ENCODE measurements at places on chromosomes 2 and 18. TPM values are rescaled to one million over a fixed set of nuclear protein-coding genes. Genes with fewer than 3 reads are reported as not detected.
A peak's percentile ranks its signal among the peaks of the same experiment; 100 is the strongest.

- no peaks in the 10 kb centered on the region for H3K4me1 ChIP-seq
- H3K4me3 ChIP-seq: no peak overlapping the region
- H3K36me3 ChIP-seq: no peaks in the 10 kb centered on the region
- no peak overlapping the region for H3K27ac ChIP-seq
- no peaks in the 10 kb centered on the region for H3K27me3 ChIP-seq
These were observed 441.0 kb downstream of the CPS1 start for GRCh38 chr2:210997373-210997772.

- H3K27me3 ChIP-seq: no peaks in the 10 kb centered on the region
- H3K27ac ChIP-seq: no peak overlapping the region
- no peak for DNase-seq
- no peaks in the 10 kb centered on the region for H3K4me1 ChIP-seq
- H3K36me3 ChIP-seq: no peaks in the 10 kb centered on the region
- H3K4me3 ChIP-seq: no peak overlapping the region
These were observed 565.7 kb downstream of the SLC4A3 start for GRCh38 chr2:220192994-220193753.

DNA sequence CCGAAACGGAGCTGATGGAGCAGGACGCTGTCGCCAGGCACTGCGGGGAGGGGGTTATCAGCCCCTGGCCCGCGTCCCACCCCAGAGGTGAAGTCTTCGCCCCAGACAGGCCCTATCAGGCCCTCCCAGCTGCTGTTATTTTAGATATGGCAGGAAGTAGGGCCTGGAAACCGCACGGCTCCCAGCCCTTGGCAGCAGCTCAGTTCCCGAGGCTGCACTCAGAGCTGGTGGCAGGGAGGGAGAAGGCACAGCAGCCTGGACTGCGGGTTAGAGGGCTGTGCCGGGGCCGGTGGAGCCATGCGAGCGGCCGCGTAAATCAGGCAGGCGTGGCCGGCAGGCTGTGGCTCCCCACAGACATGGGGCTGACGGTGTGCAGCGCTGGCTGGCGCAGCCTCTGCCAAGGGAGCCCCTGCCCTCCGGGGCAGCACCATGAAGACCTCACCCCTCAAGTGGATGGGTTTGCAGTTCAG, 111.4 kb downstream of the NFATC1 start:
- peaks cover 16% of the 10 kb centered on the region for H3K36me3 ChIP-seq
- peak overlapping the region; percentile 87 for H3K27ac ChIP-seq
- no peaks in the 10 kb centered on the region for H3K27me3 ChIP-seq
- H3K4me3 ChIP-seq: peak overlapping the region; percentile 70

DNA sequence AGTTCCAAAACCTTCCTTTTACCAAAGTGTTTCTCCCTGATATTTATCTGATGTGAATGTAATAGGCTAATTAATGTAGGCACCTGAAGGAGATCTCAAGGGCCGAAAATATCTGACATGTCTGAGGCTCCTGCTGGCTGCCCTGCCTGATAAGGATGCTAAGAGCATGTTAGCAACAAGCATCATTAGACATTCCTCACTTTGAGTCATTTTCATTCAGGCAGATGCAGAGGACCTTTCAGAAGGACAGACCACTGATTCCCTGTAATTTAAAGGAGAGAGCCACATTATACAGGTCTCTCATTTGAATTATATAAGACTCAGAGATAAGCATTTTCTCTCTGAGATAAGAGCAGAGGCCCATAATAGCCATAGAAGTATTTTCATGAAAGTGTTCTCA, 222.4 kb upstream of the NCKAP5 start:
- no peak for DNase-seq
- no peaks in the 10 kb centered on the region for H3K4me1 ChIP-seq
- H3K27me3 ChIP-seq: no peaks in the 10 kb centered on the region
- no peak overlapping the region for H3K4me3 ChIP-seq

Gene DOK6
- not detected for total RNA-seq

All from activated naive CD8-positive, alpha-beta T cell treated with anti-CD3 and anti-CD28 coated beads, Interleukin-2, amount 10 ng/mL, durations not matched to agents 7 days and 5 days (primary cell).